ENCODE measurements at places on chromosomes 12 and 14.

DNA sequence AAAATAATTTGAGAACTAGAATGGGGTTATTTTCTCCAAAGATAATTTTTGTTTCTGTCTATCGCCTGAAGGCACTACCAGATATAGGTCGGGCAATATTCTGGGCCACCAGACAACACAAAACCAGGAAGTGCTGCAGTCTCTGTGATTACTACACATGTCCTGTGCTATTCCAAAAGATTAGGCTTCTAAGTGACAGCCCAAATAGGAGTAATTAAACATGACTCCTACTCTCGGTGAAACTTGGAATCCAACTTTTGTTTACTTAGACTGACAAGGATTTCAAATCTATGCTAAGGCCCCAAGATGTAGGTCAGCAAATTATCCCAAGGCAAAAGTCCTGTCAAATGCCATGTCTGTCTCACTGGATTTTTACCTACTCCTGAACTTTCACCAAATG lies 157.6 kb upstream of the LRFN5 start:
- no peak for DNase-seq

DNA sequence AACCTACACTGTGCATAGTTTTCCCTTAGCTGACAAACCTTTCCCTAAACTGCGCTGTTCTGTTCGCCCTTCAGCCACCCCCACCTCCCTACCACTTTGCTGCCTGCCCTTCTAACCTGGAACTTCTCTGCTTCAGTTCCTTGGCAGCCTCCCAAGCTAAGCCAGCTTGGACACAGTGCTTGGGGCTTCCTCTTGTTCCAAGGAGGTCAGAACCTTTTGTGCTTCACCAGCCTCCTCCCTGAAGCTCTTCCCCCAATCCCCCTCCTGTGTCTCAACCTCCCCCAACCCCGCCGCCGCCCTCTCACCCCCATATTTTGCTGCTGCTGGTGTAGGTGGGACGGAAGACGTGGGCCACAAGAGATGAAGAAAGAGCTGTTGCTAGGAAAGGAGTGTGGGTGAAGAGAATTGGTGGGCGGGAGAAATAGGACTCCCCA lies 8.1 kb upstream of the RIC8B start:
- DNase-seq = no peak

DNA sequence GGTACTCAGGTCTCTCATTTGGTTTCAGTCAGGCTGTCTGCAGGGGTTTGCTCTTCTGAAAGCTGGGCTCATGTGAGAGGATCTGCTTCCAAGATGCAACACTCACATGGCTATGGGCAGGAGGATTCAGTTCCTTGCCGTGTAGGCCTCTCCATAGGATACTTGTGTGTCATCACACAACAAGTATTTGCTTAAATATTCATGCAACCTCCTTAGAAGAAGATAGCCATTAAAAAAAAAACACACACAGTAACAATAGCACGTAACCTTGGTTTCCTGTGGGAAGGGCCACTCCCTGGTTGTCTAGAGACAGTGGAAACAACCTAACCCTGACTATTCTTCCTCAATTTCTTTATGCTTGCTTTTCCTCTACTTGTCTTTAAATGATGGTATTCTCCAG lies 31.8 kb upstream of the CLEC4E start:
- no peak for DNase-seq

GRCh38 chr12:126644236-126645020 lies 1579.2 kb downstream of the AACS start:
- DNase-seq = no peak

GRCh38 chr12:23576372-23576771 lies 373.1 kb downstream of the SOX5 start:
- no peak for DNase-seq
